Stimulated activated CD8-positive, alpha-beta memory T cell treated with anti-CD3 and anti-CD28 coated beads, Interleukin-4, amount 100 ng/mL, for 1 hour (primary cell): ENCODE measurements at places on chromosomes 7 and 10.

GRCh38 chr7:39526666-39527065, 39.5 kb upstream of the YAE1 start:
- DNase-seq, result no peak

- DNase-seq, result no peak
Measured at GRCh38 chr7:91343420-91343960, 79.3 kb downstream of the FZD1 start.

DNA sequence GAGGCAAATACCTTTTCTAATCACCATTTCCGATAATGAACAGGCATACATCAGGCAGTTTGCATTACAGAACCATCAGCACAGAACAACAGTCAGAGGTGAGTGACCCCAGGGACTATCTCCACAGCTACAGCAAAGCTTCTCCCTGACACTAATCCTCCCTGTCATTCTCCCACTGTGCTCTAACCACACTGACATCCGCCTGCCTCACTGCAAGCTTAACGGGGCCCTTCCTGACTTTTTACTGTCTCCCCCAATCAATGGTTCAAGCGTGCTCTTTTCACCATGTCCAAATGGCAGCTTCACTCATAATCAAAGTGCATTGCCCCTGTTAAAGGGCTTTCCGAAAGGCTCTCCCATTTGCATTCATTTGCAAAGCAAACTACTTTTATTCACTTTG, 196.3 kb downstream of the DNAJC1 start:
- DNase-seq, result no peak

- DNase-seq, result no peak
Measured at GRCh38 chr10:3516234-3516922, 268.6 kb downstream of the KLF6 start.

DNA sequence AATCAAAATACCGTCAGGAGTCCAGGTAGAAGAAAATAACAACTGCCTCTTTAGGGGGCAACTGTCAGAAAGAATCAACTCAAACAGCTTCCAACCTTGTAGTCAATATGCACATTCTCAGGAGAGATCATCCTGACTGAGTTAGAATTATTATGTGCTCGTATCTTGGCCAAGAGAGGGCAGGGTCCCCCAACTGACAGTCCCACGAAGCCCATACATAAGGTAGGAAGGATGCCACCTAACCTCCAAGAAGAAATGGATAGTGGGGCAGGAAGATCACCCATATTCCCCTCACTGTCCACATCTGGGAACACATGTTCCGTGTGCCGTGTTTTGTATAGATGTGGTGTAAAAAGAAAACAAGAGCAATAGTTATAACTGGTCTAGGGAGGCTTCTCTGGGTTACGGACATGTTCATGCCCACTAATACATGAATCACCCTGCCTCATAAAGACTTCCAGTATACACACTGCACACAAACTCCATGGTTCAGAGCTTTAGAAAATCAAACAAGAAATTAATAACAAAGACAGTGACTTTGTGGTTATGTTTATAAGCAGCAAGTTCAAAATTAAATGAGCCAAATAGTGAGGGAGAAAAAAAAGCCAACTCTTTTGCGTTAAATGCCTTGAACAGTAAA, 295.6 kb downstream of the FGFR2 start:
- DNase-seq, result no peak

DNA sequence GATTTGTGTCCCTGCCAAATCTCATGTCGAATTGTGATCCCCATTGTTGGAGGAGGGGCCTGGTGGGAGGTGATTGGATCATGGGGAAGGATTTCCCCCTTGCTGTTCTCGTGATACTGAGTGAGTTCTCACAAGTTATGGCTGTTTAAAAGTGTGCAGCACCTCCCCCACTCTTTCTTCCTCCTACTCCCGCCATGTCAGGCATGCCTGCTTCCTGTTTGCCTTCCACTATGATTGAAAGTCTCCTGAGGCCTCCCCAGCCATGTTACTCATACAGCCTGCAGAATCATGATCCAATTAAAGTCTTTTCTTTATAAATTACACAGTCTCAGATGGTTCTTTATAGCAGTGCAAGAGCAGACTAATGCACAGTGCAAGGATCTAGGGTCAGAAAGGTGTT, 75.4 kb downstream of the CALD1 start:
- DNase-seq, result no peak

DNA sequence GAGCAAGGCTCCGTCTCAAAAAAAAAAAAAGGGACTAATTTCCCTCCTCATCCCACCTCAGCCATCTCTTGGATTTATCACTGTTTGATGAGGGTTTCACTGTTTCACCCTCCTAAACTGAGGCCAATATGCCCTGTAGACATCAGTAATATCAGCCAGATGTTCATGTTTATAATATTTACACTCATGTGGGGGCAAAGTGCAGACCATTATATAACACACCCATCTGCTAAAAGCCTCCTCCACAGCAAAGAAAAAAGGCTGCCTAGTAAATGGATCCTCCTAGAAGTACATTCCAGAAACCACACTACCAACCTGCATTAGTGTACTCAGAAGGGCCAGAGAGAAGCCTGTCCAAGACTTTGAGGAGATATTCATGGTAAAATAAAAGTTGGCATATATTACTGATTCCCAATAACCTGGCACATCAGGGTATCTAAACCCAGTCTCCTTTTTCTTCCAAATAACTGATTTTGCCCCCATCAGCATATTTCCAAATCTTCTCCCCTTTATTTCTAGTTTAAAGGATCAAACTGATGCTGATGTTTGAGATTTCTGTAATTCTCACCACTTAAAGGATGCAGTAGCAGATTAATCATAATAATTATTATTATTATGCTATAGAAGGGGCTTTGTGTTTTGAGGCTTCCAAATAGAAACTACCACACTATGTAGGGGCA, 55.1 kb downstream of the LGI1 start:
- DNase-seq, result no peak

- no peak for DNase-seq
Measured at GRCh38 chr10:60032723-60033122, 126.4 kb upstream of the CCDC6 start.

DNA sequence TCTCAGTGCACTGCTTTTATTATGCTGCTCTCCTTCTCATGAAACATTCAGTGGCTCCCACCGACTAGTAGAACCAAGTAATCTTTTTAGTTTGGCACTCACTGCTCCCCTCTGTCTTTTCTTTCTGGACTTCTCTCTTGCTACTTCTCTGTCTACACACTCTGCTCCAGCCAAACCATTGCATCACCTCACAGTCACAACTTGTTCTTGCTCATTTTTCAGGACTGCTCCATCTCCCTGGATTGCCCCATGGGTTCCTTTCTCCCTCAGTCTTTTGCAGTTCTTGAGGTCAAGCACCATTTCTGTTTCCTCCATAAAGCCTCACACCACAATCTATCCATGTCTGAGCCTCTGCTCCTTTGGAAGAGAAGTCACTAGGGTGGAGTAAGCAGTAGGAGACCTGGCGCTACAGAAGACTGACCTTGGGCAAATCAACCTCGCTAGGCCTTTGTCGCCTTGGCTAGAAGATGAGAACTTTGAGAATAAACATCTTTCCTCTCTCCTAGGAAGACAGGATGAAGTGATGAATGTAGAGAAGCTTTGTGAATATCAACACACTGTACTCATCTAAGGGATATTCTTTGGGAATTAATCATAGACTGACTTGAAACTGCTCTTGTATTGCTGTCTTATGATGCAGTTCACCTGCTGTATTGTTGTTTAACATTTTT, 186.2 kb downstream of the LRMDA start:
- no peak for DNase-seq

GRCh38 chr7:44189286-44189992, at the start of gene GCK:
TSS of gene GCK (minus strand) at chr7:44189439. CDS start at chr7:44188953, 486 bp downstream.
- no peak for DNase-seq

DNA sequence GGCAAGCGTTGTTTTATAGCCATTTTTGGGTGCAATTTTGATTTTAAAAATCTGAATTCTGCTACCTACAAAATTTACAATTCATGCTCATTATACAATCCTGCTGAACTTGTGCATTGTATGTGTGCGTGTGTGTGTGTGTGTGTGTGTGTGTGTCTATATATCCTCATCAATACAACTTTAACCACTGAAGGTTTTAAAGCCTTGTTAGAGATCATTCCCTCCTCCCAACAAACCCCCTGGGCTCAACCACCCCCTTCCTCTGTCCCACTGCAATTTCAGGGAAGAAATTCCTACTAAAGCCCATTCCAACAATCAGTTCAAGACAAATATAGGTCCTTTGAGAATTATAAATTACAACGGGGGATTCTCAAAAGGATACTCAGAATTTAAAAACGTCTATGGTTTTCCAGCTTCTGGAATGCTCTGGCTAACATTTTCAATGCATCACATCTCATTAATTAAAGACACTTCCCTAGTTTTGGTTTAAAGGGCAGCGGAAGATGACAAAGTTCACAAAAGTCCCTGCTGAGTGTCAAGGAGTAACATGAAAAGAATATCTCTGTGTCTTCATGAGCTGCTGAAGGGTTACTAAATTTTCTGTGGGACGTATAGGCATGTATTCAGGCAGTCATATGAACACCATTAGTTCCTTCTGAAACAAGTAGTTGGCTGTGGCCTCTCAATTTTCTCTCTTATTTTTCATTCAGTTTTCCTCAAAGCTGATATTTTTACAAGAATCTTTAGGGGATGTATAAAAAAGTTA, 889 bp upstream of the SEMA3A start:
- no peak for DNase-seq
